ENCODE measurements at places on chromosomes 5 and 9.

DNA sequence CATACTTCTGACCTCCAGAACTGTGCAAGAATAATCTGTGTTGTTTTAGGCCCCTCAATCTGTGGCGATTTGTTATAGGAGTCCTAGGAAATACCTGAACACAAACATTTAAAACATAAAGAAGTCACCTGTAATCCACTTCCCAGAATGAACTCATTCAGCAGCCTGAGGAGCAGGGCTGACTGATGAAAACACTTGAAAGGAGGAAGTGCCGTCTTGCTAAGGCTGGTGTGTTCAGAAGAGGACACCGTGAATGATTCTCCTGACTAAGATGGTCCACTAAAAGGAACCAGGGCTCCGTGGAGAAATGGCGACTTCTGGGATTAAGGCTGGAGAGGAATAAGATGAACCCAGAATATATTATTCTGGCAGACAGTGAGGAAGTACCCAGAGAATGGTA is 18.7 kb upstream of the MARCHF6 start:
- no peak for DNase-seq

DNA sequence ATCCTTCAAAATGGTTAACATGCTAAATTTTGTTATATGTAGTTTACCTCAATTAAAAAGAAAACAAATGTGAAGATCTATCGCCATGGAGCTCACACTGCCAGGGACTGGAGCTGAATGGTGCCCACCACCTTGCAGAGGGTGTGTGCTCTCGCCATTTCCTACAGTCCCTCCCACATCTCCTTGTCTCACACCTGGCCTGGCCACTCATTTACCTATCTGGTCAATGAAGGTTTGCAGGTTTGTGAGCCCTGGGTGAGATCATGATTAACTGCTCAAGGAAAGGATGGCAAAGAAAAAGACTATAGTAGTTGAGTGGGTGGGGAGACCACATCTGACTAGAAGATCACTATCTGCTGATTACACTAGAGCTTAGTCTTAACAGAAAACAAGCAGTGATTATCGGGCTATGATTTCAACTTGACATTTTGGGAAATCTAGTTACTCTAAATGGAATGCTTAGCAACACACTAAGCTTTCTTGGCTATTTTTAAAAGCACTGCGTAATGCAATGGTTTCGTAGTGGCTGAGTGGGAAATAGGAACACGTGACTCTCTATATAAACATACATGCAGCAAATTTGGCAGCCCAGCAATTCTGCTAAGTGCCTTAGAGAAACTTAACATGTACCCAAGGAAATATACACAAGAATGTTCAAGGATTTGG is 27.3 kb downstream of the PUM3 start:
- DNase-seq: peak; percentile 96

DNA sequence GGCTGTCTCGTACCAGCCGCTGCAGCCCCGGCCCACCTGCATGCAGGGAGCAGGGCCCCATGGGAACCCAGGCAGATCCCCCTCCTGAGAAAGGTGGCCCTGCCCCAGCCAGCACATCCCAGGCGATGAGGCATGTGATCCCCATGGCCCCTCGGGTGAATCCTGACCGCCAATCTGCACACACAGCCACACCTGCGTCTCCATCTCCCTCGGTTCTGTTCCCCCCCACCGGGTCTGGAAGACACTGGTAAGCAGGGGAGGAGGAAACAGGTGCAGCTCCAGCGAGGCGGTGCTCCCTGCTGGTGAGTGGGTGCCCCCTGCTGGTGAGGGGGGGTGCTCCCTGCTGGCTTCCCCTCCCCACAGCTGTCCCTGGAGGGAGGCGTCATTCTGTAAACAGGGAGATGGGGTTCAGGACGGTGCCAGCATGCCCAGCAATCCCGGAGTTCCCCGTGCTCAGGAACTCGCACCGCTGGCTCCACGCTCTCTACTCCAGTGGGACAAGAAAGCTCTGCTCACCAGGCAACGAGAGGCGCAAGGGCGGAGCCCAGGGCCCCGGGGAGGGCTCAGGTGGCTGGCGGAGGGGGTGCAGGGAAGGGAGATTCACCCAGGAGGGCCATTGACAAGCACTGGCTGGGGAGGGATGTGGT is 28.4 kb upstream of the SLC12A7 start:
- peak; percentile 43 for DNase-seq

DNA sequence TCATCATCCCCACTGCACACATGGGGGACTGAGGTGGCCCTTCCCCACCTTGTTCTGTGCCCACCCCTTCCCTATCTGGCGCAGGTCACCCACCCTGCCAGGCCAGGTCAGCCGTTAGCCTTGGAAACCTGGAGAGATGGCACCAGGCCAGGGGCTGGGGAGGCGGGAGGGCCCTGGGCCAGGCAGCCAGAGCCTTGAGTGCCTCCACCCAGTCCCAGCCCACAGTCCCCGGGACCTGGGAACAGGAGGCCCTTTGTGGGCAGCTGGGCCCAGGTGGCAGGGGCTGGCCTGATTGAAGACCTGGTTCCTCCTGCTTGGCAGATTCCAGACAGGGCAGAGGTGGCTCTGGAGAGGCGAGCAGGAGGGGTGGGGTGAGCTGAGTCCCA is 70.6 kb downstream of the LRSAM1 start:
- no peak for DNase-seq

GRCh38 chr5:159539678-159540077 is 209.4 kb upstream of the IL12B start:
- DNase-seq: no peak

GRCh38 chr5:154647114-154647760 is 107.9 kb upstream of the LARP1 start:
- peak; percentile 55 for DNase-seq

DNA sequence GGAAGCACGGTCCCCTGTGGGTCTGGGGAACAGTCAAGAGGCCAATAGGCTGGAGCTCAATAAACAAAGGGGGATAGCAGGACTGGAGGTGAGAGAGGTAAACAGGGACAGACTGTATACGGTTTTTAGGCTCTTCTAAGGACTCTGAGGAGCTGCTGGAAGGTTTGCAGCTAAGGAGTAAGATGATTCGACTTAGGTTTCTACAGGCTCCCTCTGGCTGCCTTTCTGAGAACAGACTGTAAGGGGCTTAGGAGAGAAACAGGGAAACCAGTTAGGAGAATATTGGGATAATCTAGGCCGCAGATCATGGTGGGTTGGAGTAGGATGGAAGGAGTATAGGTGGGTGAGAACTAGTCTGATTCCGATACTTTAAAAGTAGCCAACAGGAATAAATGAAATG is 10.4 kb downstream of the CDK5RAP2 start:
- DNase-seq: no peak

DNA sequence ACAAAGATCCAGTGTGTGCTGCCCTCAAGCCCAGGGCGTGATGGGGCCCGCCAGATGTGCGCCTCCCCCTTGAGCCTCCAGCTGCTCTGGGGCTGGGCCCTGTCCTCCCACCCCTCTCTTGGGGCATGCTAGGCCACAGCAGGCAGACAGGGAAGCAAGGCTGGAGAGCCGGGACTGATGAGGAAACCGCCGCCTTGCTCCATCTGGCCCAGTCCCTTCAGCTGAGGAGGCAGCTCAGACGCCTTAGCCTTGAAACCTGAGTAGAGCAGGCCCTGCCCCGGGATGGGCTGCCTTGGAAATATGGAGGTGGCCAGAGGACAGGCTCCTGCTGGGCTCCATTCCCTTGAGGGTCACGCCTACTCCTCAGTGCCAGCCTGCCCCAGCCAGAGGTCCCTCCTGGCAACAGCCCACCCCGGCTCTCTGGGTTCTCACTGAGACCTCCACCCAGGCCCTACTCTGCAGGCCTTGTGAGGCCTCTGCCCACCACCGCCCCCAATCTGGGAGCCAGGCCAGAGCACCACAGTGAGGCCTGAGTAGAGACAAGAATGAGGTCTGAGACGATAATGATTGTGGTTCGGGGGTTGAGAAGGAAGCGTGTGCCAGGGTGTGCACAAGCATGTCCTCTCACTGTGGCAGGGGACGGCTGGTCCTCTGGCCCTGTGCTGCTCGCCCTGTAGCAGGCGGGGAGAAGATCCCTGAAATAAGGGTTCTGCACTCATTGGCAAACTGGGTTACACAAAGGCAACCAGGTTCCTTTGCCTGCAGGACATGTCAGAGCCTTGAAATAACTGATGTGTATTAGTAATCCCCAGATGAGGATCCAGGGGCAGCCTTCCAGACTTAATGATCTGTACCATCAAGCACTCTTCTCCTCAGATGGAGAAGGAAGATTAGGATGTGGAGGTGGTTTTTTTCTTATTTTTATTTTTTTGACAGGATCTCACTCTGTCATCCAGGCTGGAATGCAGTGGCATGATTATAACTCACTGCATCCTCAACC is 30.9 kb downstream of the CXXC5 start:
- DNase-seq: no peak

GRCh38 chr9:95103871-95104580 is 213.5 kb downstream of the FANCC start:
- DNase-seq: no peak

GRCh38 chr9:4748612-4749011 is 7.6 kb upstream of the AK3 start:
- no peak for DNase-seq

DNA sequence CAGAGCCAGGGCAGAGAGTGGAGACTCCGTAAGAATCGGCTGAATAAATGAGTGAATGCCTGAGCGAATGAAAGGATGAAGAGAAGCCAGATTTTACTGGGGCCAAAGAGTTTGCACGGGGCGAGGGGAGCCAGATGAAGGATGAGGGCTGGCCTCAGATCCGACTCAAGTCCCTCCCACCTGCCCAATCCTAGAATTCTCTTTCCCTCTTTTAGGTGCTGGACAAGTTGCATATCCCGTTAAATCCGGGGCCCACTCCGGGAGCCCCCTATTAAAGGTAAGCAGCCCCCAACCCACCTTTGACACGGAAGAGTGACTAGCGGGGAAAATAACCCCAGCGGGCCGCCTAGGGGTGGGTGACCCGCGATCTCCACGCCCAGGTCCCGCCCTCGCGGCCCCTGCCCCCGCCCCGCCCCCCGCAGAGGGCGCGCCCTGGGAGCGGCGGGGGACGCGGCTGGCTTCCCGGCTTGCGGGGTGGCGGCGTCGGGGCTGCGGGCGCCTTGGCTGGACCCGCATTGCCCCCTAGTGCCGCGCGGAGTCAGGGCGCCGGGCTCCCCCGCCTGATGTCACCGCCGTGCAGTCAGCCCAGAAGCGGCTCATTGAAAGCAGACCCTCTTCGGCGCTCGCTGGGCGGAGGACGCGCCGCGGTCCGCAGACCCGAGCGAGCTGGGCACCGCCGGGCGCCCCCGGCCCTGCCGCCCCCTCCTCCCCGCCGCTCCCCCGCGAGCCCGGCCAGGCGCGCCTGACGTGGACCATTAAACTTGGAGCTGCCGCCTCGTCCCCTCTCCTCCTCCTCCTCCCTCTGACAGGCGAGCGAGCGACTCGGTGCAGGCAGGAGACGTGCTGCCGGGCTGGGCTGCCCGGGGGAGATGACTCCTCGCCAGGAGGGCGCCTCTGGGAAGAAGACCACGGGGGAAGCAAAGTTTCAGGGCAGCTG is at the start of gene ADRA1B:
Gene ADRA1B, plus strand, starts transcription at position 579 of the 937 bp plus-strand sequence. CDS start 424 bp downstream, outside the sequence.
- DNase-seq: peak; percentile 76
